ENCODE measurements at places on chromosomes 7 and 10. TPM values are rescaled to one million over a fixed set of nuclear protein-coding genes. Genes with fewer than 3 reads are reported as not detected.

Gene ADARB2
- 0.18 TPM for total RNA-seq

Gene PTN
- 11.1 TPM for total RNA-seq

Gene ZNF727
- not detected for total RNA-seq

Gene NRAP
- total RNA-seq = not detected

Gene SSC4D
- 6.0 TPM for total RNA-seq

Gene RPEL1
- not detected for total RNA-seq

Gene CCDC172
- not detected for total RNA-seq

Gene ELAPOR2
- 25.2 TPM for total RNA-seq

Gene SH2D4B
- total RNA-seq = not detected

Gene C10orf71
- not detected for total RNA-seq

Gene AKR1D1
- not detected for total RNA-seq

Gene METTL27
- 2.1 TPM for total RNA-seq

Gene GSTO2
- total RNA-seq = 1.9 TPM

Gene CXCL12
- total RNA-seq = 48.2 TPM

Gene HEPACAM2
- total RNA-seq = not detected

Gene HOXA6
- not detected for total RNA-seq

Gene ACBD7
- 0.79 TPM for total RNA-seq

Gene CPED1
- total RNA-seq = 6.1 TPM

Gene SYT15B
- total RNA-seq = 1.5 TPM

Gene EN2
- not detected for total RNA-seq
